ENCODE measurements at places on chromosomes 2 and 18. TPM values are rescaled to one million over a fixed set of nuclear protein-coding genes. Genes with fewer than 3 reads are reported as not detected.

- no peak for DNase-seq
These were observed 42.4 kb upstream of the MTIF2 start for GRCh38 chr2:55311444-55311870.

- DNase-seq: no peak
These were observed 7.6 kb upstream of the UXS1 start for GRCh38 chr2:106201661-106202060.

DNA sequence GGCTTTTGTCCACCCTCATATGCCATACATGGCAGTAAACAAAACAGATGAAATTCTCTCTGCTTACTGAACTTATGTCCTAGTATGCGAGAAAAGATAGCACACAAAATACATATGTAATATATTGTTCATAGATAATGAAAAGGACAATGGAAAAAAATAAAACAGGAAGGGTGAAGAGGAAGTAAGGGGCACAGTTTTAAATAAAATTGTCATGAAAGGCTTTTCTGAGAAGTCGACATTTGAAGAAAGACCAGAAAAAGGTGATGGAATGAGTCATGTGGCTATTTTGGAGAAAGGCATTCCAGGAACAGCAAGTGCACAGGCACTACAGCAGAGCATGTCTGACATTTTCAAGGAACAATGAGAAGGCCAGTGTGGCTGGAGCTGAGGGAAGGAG lies 56.4 kb downstream of the KCNH7 start:
- no peak for DNase-seq

Gene SPHKAP
- total RNA-seq: not detected

DNA sequence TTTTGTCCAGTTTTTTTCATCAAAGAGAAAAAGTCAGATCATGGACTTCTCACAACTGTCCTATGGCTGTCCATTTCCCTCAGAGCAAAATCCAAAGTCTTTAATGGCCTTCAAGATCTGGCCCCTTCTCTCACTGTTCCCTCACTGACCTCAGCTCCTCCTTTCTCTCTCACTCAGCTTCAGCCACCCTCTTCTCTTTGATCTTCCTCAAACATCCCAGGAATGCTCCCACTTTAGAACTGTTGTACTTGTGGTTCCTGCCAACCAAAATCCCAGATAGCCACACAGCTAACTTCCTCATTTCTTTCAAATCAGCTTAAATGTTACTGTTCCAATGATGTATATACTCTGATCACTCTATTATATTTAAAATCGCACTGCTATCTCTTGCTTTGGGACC lies 82.9 kb downstream of the NUP35 start:
- no peak for DNase-seq

DNA sequence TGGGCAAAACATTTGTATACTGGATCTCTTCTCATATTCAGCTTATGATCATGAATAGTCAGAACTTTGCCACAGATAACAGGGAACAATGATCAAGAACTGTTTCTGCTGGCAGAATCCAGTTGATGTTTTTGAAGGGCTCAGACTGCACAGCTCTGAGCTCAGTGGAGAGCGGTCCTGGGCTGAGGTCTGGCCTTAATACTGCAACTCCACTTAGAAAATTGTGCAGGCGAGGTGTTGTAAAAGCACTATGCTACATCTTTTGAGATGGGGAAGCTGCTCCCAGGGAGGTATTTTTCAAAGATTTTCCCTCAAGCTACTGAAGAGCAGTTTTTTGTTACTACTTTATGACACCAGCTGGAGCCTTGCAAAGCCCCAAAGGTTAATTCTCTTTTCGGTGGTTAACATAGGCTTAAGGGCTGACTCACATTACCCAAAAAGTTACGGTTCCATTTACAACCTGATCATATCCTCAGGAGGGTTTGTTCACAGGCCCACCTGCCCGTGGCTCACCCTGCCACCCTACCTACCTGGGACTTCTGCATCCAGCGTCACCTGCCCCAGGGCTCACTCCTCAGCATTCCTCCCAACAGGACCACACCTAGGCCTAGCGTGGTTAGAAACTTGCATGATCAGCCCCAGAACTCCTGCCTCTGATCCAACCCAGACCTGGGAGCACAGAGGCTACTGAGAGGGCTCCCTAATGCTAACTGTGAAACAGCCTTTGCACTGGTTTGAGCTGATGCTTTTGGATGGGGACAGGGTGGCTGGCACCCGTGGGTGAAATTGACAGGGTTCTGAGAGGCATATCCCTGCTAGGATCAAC lies 114.4 kb downstream of the NCK2 start:
- DNase-seq: peak; percentile 40

- peak; percentile 33 for DNase-seq
These were observed 70.3 kb upstream of the PSME4 start for GRCh38 chr2:54041135-54041534.

Gene CYS1
- total RNA-seq: not detected

GRCh38 chr18:58653814-58654509 lies 17.3 kb upstream of the MALT1 start:
- no peak for DNase-seq

DNA sequence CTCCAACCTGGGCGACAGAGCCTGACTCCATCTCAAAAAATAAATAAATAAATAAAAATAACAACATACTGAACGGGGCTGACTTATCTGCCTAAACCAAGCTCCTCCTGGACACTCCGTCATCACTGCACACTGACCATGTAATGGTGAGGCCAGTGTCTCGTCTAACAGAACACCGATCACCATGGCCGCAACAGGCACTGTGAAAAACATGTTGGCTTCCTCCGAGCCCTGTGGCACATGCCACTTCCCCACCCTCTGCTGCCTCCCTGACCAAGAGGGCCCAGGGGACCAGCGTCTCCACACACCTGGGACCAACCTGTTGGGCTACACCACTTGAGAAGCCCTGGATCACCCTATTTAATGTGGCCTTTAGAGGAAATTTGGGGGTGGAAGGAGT lies 33.9 kb downstream of the ZNF516 start:
- no peak for DNase-seq

Data from activated T-cell treated with anti-CD3 and anti-CD28 coated beads, Interleukin-2, amount 50 U/mL, for 4 hours (primary cell).